Stimulated activated CD4-positive, alpha-beta T cell treated with anti-CD3 and anti-CD28 coated beads, Interleukin-1b, Interleukin-23, amount 100 ng/mL, for 1 hour (primary cell): ENCODE measurements at places on chromosomes 3 and 15.

GRCh38 chr3:161038725-161039124 lies 66.4 kb downstream of the B3GALNT1 start:
- DNase-seq, result no peak

- no peak for DNase-seq
Measured at GRCh38 chr3:26683902-26684301, 61.3 kb downstream of the LRRC3B start.

- no peak for DNase-seq
Measured at GRCh38 chr3:26964313-26964712, 341.7 kb downstream of the LRRC3B start.

DNA sequence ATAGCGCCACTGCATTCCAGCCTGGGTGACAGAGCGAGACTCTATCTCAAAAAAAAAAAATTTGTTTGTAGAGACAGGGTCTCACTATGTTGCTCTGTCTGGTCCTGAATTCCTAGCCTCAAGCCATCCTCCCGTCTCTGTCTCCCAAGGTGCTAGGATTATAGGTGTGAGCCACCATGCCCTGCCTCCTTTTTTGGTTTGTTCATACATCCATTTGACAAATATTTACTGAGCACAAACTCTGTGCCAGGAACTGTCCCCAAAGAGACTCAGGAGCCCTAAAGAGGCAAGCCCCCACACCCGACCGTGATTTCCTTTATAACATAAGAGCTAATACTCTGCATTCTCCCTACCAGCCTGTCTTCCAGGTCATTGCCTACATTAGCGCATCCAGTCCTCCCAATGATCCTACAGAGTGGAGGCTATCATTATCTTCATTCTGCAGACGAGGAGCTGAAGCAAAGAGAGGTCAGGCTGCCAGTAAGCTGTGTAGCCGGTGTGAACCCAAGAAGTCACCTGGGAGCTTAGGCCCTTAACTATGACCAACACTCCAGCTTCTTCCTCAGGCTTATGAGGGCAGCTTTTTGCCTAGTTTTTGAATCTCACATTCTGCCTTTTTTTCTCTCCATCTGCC lies 6.3 kb upstream of the PXK start:
- no peak for DNase-seq

GRCh38 chr15:90883526-90883975 lies 753 bp upstream of the FES start:
- DNase-seq, result no peak

DNA sequence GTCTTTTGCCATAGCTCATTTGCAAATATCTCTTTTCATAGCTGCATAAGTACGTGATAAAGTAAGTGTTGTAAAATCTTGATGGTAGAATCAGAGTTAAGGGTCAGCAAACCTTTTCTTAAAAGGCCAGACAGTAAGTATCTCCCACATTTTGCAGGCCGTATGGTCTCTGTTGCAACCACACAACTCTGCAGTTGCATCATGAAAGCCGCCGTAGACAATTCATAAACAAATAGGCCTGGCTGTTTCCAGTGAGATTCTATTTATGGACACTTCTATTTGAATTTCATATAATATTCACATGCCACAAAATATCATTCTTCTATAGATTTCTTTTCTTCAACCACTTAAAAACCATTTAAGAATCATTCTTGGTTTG lies 248.5 kb downstream of the TLE3 start:
- DNase-seq, result no peak

- DNase-seq, result no peak
Measured at GRCh38 chr3:131494706-131495105, 8.1 kb downstream of the MRPL3 start.

- DNase-seq, result no peak
Measured at GRCh38 chr3:138348754-138349739, 668 bp downstream of the MRAS start.

DNA sequence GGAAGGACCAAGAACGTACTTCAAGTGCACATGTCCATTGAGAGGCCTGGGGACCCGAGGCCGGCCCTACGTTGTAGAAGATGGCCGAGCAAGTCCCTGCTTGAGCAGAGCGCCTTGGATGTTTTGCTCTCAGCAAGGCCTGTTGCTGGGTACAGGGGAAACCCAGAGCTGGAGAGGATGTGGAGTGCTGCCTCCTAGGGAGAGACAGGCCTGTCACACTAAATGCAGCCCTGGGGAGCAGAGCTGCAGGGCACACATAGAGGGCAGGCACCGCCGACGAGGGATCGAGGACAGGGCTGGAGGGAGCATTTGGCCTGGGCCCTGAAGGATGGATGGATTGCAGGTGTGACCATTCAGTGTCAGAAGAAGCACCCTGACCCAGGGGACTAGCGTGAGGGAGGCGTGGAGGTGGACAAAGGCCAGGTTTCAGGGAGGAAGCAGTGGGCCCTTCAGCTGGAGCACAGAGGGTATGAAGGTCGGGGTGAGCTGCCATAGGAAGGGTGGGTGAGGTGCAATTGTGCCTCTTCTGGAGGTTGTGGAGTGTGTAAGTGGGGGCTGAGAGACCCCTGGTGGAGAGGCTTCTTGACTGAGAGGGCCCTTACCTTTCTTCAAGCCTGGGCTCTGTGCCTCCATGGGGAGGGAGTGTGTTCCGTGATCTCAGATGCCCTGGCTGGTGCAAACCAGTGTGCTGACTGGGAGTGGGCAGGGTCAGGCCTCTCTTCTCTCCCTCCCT lies 142.4 kb downstream of the CHDH start:
- no peak for DNase-seq

- no peak for DNase-seq
Measured at GRCh38 chr3:64151342-64151871, 73.9 kb downstream of the PRICKLE2 start.

DNA sequence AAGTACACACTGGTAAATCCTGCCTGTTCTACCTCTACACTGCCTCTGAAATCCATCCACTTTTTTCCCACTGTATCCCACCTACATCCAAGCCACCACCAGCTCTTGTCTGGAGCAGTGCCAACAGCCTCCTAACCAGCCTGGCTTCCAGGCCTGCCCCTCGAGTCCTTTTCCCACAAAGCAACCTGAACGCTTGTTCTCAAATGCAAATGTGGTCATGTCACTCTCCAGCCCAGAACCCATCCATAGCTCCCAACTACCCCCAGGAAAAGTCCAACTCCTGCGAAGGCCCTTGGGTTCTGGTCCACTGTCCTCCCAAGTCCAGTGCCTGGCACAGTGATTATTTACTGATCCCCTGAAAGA lies 83.8 kb downstream of the SEMA5B start:
- DNase-seq, result no peak

GRCh38 chr3:55526332-55527030 lies 39.4 kb upstream of the WNT5A start:
- no peak for DNase-seq

DNA sequence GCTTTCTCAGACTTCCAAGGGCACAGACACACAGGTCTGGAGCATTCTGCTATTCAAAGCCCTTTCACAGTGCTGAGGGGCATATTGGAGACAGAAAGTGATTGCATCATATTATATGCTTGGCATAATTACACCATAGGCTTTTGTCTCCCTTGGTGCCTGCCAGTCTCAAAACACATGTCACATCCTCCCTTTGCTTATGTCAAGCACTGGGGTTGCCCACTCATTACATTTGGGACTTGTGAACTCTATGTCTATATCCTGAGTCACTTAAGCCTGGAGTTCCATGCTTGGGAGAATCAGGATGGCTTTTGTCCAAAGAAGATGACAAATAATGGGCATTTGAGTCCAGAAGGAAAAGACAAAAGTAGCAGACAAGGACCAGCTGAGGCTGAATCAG lies 12.3 kb upstream of the PDZRN3 start:
- no peak for DNase-seq

- no peak for DNase-seq
Measured at GRCh38 chr3:155326901-155327300, 33.4 kb upstream of the STRIT1 start.

- DNase-seq, result no peak
Measured at GRCh38 chr15:62104401-62104800, 37.6 kb downstream of the C2CD4A start.

DNA sequence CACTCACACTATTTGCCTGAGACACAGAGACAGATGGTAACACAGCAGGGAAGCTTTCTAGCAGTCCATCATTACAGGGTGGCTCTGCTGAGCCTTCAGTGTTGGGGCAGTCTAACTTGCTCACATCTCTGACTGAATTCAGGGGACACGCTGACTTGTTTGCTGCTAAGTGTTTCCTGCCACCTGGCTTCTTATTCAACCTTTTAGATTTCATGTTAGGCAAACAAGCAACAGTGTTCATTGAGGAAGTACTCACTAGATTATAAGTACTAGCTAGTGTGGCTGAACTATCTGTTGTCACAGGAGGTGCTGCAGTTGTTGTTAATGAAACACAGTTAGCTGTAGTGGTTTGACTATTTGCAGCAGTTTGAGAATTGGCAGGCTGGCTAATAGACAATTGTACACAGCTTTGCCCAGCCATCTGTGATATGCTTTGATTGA lies 37.3 kb downstream of the USF3 start:
- DNase-seq, result no peak

DNA sequence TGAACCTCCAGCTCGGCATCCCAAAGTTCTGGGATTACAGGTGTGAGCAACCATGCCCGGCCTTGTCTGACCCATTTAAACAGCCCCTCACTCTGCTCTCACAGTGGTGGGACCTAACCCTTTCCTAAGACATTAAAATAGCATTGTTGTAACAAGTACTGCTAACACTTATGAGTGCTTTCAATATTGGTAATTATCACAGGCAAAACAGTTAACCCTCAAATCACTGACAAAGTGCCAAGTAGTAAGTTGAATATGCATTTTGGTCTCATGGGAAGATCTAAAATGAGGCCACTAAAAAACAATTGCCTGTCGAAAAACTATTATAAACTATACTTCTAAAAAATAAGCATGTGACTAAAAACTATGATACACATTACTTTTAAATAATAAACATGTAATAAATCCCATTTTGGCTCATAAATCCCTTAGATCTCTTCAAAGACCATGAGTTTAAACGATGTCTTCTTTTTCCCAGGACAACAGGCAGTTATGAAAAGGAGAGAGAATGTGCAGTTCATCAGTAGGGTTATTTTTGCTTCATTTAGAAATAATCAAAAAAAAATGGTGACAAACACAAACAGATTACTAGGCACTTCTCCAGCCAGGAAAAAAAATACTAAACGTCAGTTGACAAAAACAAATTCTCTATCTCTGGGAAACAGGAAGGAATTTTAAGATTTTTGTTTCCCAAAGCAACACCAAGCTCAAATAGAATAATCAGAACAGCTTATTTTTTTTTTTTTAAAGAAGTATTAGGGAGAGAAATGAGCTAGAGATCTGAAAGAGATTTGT lies 95.4 kb downstream of the RFTN1 start:
- no peak for DNase-seq

GRCh38 chr15:27770769-27771554 lies 328.2 kb downstream of the OCA2 start:
- DNase-seq, result no peak

- no peak for DNase-seq
Measured at GRCh38 chr3:37291275-37291700, 116.9 kb upstream of the LRRFIP2 start.

GRCh38 chr15:52360229-52361203 lies 64.9 kb upstream of the MYO5C start:
- no peak for DNase-seq

GRCh38 chr15:50783411-50783810 lies 17.9 kb upstream of the SPPL2A start:
- no peak for DNase-seq

GRCh38 chr15:90620379-90621067 lies 90.8 kb downstream of the CRTC3 start:
- DNase-seq, result no peak

DNA sequence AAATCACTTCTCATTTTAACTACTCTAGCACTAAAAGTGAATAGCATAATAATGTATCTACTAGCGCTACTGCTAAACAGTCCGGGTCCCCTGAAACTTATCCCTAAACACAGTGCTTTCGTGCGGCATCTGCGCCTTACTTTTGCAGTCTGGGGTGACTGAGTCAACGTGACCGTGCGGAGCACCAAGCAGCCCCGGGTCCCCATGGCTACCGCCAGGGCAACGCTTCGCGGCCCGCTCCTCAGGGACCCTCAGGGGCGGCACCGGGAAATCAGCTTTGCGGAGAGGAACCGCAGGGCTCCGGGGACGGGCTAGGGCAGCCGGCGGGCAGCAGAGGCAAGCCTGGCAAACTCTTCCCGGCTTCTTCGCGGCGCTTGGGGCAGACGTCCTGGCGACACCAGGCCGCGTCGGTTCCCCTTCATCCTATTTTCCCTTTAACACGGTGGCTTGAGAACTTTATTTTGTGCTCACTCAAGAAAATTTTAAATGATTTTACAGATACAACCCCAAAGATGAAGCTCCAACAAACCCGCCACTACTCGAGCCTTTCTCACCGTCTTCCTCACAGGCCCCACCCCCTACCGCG lies 757 bp upstream of the DIPK2A start:
- no peak for DNase-seq

- no peak for DNase-seq
Measured at GRCh38 chr3:111999484-112000324, 982 bp downstream of the TAGLN3 start.

DNA sequence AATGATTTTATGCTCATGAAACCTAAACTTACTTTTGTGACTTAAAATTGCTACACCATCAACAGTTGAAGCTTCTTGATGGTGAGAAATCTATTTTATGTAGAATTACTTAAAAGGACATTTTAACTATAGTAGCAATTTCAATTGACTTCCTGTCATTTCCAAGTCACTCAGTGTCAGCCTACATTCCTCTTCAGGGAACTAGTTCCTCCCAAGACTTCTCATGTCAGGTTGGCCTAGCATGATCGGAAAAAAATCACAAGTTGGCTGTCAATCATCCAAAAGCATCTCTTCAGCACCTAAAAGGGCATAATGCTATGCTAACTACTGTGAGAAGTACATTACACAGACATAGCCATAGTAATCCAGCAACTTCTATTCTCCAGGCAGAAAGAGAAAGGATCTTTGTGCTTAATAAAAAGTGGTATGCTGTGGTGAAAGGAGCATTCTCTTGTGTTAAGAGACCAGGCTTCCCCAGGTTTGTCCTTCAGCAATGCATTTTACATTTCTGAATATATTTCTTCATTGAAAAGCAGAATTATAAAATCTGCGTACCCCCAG lies 893.7 kb downstream of the AGBL1 start:
- DNase-seq, result no peak

GRCh38 chr3:112847692-112848091 lies 1.0 kb upstream of the CD200R1L start:
- peak; percentile 6 for DNase-seq

GRCh38 chr3:133895208-133896001 lies at the start of gene RAB6B:
Gene RAB6B (minus strand): TSS chr3:133895882. CDS start chr3:133895466, 416 bp downstream.
- DNase-seq, result no peak

GRCh38 chr15:40298216-40298935 lies 9.4 kb downstream of the PLCB2 start:
- DNase-seq, result no peak
